ENCODE measurements at places on chromosomes 1 and 21. TPM values are rescaled to one million over a fixed set of nuclear protein-coding genes. Genes with fewer than 3 reads are reported as not detected.

The TMEM61 gene
- 0.64 TPM for polyA plus RNA-seq

The CCDC30 gene
- 27.0 TPM for polyA plus RNA-seq

The TMEM125 gene
- 16.9 TPM for polyA plus RNA-seq

The POLR3GL gene
- 32.3 TPM for polyA plus RNA-seq

The MROH9 gene
- polyA plus RNA-seq, result not detected

The RAVER2 gene
- polyA plus RNA-seq, result 28.1 TPM

The NEGR1 gene
- 3.5 TPM for polyA plus RNA-seq

The CXADR gene
- polyA plus RNA-seq, result 34.7 TPM

The SELP gene
- 5.3 TPM for polyA plus RNA-seq

The ZNF683 gene
- polyA plus RNA-seq, result 0.14 TPM

The TMEM54 gene
- polyA plus RNA-seq, result 7.2 TPM

The CYP4B1 gene
- polyA plus RNA-seq, result 3.9 TPM

The OR2L5 gene
- polyA plus RNA-seq, result not detected

The SLC9C2 gene
- polyA plus RNA-seq, result 0.10 TPM

The TEKT2 gene
- polyA plus RNA-seq, result 14.6 TPM

- no peak for DNase-seq
These were observed 37.5 kb upstream of the PDE9A start for GRCh38 chr21:42615924-42616323.

DNA sequence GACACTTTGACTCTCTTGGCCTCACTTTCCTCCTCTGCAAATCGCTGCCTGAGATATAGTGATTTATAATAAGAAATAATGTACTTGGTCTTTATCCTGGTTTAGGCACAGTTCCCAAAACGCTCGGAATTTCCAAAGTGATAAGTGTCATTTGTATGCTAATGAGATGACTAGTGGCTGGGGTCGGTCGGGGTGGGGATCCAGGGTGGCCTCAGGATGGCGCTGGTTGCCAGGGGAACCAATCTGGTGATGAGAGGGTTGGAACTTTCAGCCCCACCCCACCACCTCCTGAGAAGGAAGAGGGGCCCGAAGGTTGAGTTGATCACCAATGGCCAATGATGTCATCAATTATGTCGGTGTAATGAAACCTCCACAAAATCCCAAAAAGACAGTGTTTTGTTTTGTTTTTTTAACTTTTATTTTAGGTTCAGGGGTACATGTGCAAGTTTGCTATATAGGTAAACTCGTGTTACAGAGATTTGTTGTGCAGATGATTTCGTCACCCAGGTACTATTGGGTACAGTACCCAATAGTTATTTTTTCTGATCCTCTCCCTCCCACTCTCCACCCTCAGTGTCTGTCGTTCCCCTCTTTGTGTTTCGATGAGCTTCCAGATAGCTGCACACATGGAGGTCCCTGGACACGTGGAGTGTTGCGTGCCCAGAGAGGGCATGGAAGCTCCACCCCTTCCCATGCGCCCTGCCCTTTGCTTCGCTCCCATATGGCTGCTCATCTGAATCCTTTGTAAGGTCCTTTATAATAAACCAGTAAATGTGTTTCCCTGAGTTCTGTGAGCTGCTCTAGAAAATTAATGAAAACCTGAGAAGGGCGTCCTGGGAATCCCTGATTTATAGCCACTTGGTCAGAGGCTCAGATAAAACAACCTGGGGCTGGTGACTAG lies 97.2 kb downstream of the KCNN3 start:
- DNase-seq, result no peak

DNA sequence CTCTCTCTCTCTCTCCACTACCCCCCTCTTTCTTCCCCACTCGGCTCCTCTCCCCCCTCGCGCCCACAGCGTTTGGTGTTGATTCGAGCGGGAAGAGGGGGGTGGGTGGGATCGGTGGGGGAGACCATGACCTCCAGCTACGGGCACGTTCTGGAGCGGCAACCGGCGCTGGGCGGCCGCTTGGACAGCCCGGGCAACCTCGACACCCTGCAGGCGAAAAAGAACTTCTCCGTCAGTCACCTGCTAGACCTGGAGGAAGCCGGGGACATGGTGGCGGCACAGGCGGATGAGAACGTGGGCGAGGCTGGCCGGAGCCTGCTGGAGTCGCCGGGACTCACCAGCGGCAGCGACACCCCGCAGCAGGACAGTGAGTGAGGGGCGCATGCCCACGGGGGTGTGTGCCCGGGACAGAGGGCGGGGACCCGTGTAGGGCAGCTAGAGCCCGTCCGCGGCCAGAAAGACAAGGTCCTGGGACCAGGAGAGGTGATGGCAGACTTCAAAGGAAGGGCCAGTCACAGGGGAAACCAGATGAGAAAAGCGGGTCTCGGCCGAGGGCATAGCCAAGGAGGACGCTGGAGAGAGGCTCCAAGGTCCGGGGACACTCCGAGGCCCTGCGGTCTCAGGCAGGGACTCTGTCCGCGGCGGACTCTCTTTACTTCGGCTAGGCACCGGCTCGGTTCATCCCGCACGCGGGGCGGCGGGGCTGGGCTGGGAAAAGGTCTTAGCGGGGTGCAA lies at the start of gene PRRX1:
TSS of gene PRRX1 (plus strand) at position 39 of the 735 bp plus-strand sequence. CDS start at position 127, 88 bp downstream.
- no peak for DNase-seq

GRCh38 chr1:93471911-93472310 lies 24.0 kb downstream of the FNBP1L start:
- peak; percentile 23 for DNase-seq

DNA sequence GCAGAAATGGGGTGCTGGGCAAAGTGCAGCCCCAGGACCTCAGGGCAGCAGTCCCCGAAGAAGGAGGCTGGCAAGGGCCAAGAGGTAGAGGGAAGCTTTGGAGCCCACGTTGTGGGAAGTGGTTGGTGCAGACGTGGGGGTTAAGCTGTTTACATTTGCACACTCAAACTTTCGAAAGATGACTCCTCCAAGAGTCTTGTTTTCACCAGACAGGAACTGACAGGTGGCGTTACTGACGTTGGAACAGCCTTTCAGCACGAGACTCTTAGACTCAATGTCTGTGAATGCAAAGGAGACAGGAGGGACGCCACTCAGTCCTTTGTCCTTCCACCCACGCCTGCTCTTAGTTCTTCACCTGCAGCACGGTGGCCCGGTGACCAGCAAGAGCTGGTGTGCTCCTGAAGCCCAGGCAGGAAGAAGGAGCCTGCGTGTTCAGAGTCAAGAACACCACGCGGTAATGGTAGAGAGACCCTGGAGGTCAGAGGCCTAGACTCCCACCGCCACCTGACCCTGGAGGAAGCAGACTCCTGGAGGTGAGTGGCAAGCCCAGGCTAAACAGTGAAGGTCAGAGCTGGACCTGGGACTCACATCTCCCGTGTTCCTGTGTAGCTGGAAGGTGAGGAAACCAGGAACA lies 15.9 kb downstream of the LYPD8 start:
- no peak for DNase-seq

DNA sequence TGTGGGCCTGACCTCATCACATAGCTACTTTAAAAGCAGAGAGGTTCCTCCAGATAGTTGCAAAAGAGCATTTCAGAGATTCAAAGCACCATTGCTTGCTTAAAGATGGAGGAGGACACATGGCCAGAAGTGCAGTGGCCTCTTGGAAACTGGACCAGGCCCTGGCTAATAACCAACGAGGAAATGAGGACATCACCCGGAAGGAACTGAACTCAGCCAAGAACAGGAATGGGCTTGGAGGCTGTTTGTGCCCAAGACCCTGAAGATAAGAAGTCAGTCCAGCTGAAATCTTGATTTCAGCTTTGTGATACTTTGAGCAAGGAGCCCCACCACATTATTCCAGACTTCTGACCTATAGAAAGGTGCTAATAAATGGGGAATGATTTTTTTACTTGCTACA lies 437.0 kb downstream of the PTPRC start:
- no peak for DNase-seq

- DNase-seq, result no peak
These were observed 304.1 kb upstream of the ADGRL4 start for GRCh38 chr1:79310609-79311008.

- no peak for DNase-seq
These were observed 248.7 kb downstream of the NPHP4 start for GRCh38 chr1:5743435-5744095.

GRCh38 chr1:80919426-80919825 lies 881.3 kb upstream of the ADGRL2 start:
- no peak for DNase-seq

DNA sequence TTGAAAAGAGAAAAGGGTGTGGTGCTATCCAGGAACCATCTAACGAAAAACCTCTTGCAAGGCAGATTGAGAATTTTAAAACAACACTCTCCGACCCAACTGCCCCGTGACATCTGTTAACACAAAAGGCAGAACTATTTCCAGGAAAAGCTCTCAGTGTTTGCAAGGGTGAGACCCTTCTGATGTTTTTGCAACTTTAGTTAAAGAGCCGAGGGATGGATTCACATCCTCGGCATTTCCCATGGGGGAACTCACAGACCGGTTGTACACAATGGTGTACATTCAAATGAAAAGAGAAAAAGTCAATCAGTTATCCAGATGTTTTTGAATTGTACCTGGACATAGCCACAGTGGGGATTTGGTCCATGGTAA lies 120.0 kb downstream of the NGF start:
- no peak for DNase-seq

- no peak for DNase-seq
These were observed 15.9 kb downstream of the UCK2 start for GRCh38 chr1:165843304-165843703.

DNA sequence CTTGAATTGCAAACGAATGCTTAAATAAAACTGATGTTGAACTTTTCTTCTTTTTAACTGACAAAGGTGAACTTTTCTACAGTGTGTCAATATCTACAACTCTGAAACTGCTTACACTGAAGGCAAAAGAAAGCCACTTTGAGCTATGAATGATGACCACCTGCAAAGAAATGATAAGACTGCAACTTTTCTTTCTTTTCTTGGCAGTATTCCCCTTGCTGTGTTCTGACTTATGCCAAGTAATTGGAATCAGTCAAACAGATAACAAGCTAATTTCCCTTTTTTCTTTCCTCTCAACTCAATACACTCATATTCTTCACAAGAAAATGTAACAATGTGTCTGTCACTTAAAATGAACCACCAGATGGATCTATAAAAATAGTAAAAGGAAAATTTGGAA lies 588.1 kb upstream of the BRINP3 start:
- DNase-seq, result no peak

DNA sequence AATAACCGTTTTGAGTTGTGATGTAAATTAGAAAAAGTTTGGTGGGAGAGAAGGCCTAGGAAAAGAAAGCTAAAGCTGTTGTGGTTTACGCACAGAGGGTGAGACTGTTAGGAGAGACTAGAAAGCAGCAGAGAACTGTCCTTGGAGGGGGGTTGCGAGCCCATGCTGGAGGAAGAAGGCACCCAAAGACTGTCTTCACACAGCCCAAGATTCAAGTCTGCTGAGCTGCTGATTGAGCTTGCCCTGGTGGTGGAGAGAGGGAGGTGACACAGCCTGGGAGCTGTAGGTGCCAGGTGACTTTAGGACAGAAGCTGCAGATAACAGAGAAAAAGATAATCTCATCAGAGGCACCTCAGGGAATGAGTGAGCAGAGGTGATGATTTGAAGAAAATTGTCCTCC lies 18.3 kb upstream of the TLR5 start:
- no peak for DNase-seq

DNA sequence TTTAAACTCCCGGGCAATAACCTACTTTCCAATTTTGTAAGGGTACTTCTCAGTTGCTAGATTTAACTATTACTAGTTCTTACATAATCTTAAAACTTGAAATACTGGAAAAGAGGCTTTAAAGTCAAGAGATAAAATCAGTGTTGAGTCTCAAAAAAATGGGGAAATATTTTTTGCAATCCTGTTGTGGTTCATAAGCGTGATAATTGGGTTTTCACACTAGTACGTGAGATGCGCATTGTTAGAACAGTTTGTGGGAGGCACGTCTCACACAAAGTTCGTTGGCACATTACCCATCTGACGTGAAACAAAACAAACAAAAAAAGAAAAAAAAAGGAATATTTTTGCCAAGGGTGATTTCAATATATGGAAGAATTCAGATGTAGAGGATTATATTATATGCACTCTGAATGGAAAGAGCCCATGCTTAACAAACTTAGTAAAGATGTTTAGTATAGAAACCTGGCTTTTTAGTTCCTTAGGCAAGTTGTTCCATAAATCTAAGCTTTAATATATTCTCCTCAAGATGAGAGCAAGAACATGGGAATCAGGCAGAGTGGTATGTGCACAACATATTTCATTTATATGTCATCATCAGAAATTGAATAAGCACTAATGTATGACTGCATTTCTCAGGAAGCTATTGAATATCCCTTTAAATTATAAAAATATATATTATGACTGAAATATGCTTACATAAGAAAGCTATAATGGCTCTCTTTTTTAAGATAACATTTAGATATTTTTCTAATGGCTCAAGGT lies 73.9 kb upstream of the TNFSF4 start:
- no peak for DNase-seq

- peak; percentile 8 for DNase-seq
These were observed 69.4 kb downstream of the C1orf21 start for GRCh38 chr1:184456189-184456588.

DNA sequence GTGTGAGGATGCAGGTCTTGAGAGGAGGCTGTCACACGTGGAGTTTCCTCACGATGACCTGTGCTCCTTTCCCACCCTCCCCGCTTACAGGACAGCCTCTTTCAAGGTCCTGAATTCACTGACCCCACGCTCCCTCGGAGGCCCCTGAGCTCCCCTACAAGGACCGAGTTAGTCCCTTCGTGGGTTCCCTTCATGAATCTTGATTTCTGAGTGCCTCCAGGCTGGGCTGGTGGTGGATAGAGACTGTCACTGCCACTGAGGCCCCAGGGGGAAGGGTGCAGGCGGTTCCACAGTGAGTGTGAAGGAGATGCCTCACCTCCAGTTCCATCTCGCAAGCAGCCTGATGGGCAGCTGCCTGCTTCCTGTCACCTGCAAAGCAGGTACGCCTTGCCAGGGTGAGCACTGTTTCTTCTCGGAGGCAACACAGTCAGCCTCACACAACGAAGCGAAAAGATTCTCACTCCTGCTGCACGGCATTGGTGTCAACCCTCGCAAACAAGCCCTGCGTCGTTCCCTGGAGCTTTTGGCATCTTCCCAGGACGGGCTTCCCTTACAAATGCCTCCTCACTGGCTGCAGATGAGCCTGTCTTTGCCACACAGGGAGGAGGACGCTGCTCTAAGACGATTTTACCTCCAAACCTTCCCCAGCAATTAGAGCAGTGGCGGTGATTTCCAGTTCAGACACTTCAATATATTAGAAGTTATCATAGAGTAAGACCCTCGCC lies 26.7 kb upstream of the PCP4 start:
- no peak for DNase-seq

DNA sequence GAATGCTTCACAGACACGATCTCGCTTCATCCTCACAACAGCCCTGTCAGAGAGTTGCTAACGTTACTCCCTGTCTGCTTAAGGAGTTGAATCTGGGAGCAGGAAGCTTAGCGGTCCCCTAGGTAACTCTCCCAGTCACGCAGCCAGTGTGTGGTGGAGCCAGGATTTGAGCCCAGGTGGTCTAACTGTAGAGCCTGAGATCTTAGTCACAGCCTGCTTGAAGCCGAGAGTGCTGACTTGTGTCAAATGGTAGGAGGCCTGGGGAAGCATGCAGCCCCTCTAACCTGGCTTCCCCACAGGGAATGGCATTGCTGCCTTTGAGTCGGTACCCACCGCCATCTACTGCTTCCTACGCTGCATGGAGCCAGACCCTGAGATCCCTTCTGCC lies 4.1 kb downstream of the ADPRS start:
- DNase-seq, result no peak

GRCh38 chr1:39164256-39164655 lies 40.2 kb upstream of the MACF1 start:
- DNase-seq, result no peak

GRCh38 chr1:26827663-26828062 lies 1.2 kb downstream of the ZDHHC18 start:
- DNase-seq, result peak; percentile 49

GRCh38 chr1:245609354-245610150 lies 454.8 kb downstream of the KIF26B start:
- no peak for DNase-seq
